CD4-positive, CD25-positive, alpha-beta regulatory T cell (primary cell): ENCODE measurements at places on chromosomes 13 and 19. TPM values are rescaled to one million over a fixed set of nuclear protein-coding genes. Genes with fewer than 3 reads are reported as not detected.

Gene BST2
- total RNA-seq, result 45.6 TPM

Gene CABP5
- 0.32 TPM for total RNA-seq

Gene KIR2DL1
- total RNA-seq, result not detected

Gene IZUMO1
- not detected for total RNA-seq

Gene MYBPC2
- 0.49 TPM for total RNA-seq

Gene FXYD1
- 1.6 TPM for total RNA-seq

Gene EXOC3L2
- not detected for total RNA-seq

Gene ZNF28
- total RNA-seq, result 6.6 TPM

Gene FLT3LG
- 250 TPM for total RNA-seq

Gene FXYD3
- total RNA-seq, result not detected

Gene PRTN3
- not detected for total RNA-seq

Gene TMEM150B
- 2.1 TPM for total RNA-seq

Gene NKG7
- total RNA-seq, result 1.8 TPM

Gene F10
- total RNA-seq, result not detected

Gene THSD1
- 0.79 TPM for total RNA-seq

Gene CALR3
- total RNA-seq, result not detected

Gene BORA
- total RNA-seq, result 7.0 TPM

Gene PRSS57
- total RNA-seq, result 3.3 TPM
